ENCODE measurements at places on chromosomes 7 and 10.

DNA sequence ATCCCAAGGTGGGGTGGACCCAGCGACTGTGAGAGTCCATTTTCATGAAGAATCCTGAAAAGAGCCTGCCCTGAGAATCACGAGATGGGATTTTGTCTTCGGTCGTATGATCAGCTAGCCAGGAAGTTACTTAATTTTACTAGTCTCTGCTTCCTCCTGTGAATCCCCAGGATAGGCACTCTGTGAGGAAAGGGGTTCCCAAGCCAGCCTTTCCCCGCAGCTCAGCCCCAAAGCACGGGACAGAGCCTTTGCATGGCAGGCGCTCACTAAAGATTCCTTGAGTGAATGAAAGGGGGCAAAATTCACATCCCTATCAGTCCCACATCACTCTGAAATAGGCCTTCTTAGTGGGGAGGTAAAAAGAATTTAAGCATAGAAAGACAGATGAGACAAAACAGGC lies 219.6 kb downstream of the ADARB2 start:
- no peak for DNase-seq

DNA sequence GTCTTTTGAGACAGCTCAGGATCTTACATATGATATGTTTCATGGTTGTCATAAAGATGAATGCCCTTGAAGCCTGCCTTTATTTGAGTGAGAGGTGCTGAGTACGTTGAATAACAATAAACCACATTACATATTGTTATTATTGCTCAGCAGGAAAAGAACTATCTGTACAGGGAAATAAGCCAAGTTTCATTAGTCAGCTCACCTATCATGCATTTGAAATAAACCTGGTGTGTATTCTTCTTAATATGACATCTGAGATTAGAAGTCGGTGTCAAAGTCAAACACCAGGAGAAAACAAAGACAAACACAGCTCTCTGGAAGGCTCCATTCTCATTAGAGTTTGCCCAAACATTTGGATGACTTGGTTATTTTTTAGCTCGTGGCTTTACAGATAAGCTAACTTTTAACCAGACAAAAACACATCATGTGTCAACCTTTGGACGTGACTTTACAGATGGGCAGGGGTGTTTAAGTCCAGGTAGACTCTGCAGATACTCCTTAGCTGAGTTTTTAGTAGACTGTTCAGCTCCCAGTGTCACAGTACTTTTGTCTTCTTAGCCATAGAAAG lies 71.2 kb upstream of the AOAH start:
- DNase-seq = no peak

DNA sequence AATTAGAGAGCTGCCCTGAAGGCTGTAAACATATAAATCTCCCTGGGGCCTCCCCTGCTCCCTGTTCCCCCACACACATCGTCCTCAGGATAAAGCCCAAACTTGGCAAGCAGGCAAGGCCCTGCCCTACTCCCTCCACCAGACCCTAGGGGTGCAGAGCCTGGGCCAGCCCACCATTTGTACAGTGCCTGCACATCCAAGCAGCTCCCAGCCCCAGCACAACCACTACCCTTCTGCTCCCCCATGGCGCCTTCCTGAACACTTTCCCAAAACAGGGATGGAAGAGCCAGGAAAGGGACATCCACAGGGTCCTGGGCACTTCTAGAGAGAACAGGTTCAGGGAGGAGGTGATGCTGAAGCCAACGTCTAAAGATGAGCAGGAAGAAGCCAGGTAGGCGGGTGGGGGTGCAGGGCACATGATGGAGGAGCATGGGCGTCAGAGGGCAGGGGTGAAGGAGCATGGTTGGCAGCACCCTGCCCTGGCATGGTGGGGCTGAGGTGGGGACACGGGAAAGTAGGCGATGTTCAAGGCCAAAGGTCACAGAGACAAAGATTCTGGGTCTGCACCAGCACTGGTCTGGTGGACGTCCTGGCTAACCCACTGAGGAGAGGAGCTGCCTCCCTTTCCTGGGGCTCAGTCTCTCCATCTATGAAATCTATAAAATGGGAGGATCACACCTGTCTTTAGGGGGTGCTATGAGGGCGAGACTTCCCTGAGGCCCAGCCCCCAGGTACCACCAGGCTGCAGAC lies 140.6 kb downstream of the ARHGAP22 start:
- DNase-seq = no peak

DNA sequence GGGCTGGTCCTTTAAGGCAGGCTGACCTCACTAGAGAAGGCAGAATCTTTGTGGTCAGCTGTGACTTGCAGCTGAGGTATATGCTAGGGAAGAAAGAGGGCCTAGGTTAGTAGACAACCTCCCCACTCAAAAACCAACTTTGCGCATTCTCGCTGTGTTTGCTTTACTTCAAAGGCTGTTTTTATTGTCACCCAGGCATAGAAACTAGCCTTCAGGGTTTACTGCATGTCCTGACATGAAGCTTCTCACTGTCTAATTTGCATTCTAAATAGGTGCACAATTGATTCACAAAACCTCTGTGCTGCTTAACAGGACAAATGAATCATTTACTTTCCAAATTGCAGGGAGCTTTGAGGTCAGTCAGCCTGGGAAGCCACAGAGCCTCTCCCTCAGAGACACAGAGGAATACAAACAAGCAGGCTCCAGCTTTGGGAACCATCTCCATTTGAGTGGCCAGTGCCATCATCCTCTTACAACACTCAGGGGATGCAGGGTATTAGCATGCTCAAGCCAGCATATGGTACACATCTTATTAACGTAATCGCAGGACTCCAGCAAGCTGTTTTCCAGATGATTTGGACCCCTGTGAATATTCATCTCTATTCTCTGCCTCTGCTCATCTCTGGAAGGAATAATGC lies 596.4 kb upstream of the GHITM start:
- DNase-seq = no peak

Data from activated CD8-positive, alpha-beta memory T cell treated with anti-CD3 and anti-CD28 coated beads for 1 hour (primary cell).